ENCODE measurements at places on chromosomes 2 and 18.

DNA sequence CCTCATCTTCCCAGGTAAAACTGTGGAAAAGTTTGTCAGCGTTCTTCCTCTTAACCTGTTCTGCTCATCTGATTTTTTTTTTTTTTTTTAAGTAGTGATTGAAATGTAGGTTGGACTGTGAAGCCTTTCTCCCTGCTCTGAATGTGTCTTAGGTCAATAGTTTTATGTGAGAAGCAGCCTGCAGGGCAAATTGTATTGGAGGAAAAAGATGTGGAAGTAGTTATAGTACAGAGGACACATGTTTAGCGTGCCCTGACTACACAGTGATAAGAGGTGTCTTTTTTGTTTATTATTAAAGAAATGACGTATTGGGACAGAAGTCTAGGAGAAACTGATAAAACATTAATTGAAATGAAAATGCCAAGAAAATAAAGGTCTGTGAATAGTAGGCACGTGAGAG is 1.5 kb downstream of the MTA3 start:
- peak; percentile 12 for DNase-seq

GRCh38 chr2:67399144-67399543 is 2.0 kb downstream of the ETAA1 start:
- no peak for DNase-seq

DNA sequence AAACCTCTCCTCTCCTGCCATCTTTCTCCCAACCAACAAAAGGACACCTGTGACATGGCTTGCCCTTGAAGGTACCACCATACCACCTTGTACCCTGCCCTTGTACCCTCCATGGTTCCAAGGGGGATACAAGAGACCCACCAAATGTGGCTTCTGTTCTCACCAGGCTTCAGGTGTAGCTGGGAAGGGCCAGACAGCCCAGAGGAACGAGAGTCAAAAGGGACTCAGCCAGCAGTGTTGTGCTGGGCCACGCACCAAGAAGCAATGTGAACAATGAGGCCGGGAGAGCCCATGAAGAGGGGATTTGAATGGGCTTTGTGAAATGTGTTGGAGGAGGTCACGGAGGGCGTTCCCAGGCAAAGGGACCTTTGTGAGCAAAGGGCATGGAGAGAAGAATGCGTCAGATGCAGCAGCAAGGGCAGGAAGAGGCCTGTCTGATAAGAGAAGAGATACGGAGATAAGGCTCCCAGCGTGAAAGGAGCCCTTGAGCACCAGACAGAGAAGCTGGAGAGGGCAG is 48.6 kb downstream of the PLB1 start:
- DNase-seq: no peak

GRCh38 chr18:76167410-76167809 is 327.6 kb downstream of the ZNF516 start:
- no peak for DNase-seq

GRCh38 chr2:10914272-10914693 is 2.5 kb downstream of the KCNF1 start:
- DNase-seq: no peak

GRCh38 chr2:172233987-172234715 is 131.5 kb upstream of the DLX2 start:
- no peak for DNase-seq

DNA sequence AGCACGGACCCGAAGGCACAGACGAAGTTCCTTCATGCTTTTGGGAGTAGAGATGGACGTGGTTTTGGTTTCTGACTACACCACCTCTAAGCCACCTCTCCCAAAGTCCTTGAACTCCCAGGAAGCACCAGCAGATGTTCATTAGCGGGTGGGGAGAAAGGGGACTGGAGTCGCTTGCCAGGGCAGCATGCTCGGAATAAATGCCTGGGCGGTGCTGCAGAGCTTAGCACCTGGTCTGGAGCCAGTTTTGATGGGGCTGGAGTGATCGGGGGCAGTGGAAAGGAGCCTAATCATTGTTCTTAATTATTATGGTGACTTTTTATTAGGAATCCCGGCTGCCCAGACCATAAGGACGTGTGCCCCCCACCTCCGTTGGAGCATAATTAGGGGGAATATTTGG is 220.8 kb downstream of the TFCP2L1 start:
- DNase-seq: no peak

DNA sequence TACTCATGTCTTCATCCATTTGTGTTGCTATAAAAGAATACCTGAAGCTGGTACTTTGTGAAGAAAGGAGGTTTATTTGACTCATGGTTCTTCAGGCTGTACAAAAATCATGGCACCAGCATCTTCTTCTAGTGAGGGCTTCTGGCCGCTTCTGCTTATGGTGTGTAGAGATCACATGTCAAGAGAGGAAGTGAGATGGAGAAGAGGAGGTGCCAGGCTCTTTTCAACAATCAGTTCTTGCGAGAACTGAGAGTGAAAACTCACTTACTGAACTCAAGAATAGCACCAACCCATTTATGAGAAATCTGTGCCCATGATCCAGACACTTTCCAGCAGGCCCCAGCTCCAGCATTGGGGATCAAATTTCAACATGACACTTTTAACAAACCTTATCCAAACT is 30.0 kb upstream of the BARD1 start:
- DNase-seq: no peak

DNA sequence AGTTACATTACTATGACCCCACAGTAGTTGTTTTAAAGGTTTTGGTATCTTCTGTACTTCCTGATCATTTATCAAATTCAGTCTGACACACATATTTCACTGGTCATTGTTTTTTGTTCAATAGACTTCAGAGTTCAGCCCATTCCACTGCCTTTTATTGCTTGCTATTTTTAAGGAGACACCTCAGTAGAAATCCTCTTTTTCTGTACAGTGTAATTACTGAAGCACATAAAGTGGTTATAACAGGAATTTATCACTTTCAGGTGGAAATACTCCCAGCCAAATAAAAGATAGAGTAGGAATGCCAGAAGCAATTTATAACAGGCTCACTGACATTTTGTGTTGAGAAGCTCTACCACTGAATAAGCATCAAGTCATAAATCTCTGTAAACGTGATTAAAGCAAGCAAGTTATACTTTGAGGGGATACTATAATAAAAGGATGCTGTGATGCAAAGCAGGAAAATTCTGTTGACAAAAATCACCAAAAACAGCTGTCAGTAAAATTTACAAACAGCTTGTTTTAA is 6.6 kb upstream of the BARD1 start:
- no peak for DNase-seq

GRCh38 chr2:76567478-76567877 is 856.8 kb upstream of the GCFC2 start:
- DNase-seq: no peak

DNA sequence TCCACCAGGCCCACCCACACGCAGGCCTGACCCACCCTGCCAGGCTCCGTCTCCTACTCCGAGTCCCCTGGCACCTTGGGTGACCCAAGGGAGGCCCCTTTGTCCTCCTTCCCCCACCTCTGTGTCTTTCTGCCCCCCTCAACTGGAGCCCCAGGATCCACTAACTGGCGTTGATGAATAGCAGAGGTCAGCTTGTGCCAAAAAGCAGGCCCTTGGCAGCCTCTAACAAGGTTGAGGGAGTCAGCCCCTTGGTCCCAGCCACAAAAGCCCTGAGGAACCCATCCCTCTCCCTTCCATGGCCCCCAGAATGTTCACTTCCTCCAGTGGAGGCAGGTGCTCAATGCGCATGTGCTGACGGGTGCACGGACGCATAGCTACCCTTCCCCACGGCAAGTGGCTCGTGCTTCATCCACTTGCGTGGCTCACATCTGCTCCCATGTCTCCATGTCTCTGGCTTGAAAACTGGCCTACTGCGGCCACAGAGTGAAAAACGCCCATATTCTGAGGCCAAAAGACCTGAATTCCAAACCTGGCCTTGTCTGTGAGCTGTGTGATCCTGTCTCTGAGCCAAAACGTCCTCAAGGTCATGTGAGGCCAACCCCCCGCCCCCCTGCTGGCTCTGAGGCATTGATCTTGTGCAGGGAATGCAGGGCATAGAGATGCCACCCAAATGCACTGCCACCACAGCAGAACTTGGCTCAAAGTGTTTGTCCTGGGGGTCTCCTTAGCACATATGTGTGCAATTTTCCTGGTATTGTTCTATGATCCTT is 19.0 kb upstream of the PTMA start:
- DNase-seq: no peak

DNA sequence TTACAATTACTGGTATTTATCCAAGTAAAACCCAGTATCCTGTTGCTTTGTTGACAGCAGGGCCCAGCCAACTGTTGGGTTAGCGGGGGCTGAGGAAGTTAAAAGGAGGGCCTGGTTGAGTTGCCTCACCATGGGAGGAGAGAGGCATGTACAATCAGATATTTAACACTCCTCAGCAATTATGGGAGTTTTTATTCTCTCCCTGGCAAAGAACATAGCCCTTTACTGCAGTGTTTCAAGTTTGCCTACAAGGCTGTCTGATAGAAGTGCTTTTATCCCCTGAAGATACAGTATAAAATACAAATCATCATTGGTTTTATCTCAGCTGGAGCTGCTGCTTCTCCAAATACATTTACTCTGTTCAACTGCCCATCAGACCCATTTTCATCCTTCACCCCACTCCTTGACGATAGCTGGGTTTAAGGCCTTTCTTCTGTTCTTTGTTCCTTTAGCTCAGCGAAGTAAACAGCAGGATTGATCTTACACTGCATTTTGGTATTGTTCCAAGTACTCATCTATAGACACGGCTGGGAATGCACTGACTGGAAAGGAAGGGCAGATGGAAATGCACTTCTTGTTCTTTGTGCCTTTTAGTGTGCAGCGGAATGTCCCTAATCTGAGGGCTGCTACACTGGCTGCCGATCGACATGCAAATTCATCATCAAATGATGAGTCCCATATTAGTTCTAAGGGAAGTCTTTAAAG is 402.5 kb upstream of the SPRED2 start:
- DNase-seq: no peak

DNA sequence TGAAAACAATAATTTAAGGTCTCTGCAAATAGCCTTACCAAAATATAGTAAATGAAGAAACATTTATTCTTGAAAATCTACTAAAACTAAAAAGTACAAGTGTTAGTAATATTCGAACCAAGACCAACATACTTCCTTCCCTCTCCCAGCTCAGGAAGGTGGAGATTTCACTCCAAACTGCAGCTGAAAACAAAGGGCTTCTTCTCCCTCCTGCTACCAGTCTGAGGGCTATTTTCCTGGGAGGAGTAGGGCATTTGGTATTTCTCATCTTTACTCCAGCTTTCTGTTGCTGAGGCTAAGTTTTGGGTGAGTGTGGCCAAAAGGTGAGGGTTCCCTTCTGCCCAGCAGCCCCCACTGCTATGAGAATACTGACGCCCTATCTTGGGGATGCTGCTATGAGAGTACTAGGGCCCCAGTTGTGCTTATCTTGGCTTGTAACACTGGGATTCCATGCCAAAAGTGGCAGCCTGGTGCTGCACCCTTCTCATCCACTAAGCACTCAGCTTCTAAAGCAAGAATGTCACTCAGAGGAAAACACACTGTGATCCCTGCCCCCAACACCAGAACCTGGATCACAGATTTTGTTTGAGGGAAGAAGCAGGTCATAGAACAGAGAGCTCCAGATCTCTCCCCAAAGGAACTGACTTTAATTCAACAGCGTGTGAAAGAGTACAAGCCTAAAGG is 130.7 kb upstream of the KLF7 start:
- DNase-seq: no peak

GRCh38 chr18:62745089-62745751 is 29.9 kb downstream of the PHLPP1 start:
- DNase-seq: no peak

GRCh38 chr2:199751492-199752120 is 99.4 kb downstream of the FTCDNL1 start:
- no peak for DNase-seq

GRCh38 chr2:134232461-134232860 is 21.4 kb upstream of the MGAT5 start:
- no peak for DNase-seq

DNA sequence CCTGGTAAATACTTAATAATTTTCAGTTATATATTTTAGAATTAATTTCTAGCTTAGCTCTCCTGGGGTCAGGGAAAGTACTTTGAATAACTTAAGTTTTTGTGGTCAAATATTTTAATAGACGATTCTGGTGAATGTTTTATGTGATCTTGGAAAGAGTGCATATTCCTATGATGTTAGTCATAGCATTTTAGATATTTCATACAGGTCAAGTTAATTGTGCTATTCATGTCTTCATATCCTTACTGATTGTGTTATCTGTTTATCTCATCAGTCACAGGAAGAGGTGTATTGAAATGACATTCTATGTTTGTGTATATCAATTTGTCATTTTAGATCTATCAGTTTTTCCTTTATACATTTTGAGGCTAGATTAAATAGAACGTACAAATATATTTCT is 576.2 kb downstream of the CPS1 start:
- peak; percentile 83 for DNase-seq

DNA sequence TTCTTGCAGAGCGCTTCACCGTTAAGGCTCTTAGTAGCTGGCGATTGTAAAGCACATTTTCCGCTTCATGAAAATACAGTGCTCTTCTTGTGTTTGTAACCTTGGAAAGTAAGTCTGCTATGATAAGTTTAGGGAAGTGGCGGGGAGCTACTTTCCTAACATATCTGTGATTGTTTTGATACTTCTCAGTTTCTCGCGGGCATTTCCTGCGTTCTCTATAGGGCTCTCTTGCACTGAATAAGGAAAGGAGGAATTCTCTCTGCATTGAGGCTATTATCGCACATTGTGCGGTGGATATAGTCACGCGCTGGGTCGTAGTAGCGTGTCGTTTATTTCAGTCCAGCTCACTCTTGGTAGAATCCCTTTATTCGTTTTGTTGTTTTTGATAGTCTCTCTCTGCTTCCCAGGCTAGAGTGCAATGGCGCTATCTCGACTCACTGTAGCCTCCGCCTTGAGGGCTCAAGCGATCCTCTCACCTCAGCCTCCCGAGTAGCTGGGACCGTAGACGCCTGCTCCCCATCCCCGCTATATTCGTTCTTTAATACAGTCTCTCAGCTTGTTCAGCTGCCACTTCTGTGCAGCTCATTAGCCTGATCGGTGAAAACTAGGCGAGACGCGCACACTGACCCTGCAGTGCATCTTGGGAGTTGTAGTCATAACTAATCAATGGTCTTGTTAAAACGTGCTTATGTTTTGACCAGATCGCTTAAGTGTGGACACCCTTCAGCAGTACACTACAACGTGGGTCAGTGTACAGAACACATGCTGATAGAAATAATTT is 1.0 kb upstream of the PPP4R3B start:
- DNase-seq: peak; percentile 50

DNA sequence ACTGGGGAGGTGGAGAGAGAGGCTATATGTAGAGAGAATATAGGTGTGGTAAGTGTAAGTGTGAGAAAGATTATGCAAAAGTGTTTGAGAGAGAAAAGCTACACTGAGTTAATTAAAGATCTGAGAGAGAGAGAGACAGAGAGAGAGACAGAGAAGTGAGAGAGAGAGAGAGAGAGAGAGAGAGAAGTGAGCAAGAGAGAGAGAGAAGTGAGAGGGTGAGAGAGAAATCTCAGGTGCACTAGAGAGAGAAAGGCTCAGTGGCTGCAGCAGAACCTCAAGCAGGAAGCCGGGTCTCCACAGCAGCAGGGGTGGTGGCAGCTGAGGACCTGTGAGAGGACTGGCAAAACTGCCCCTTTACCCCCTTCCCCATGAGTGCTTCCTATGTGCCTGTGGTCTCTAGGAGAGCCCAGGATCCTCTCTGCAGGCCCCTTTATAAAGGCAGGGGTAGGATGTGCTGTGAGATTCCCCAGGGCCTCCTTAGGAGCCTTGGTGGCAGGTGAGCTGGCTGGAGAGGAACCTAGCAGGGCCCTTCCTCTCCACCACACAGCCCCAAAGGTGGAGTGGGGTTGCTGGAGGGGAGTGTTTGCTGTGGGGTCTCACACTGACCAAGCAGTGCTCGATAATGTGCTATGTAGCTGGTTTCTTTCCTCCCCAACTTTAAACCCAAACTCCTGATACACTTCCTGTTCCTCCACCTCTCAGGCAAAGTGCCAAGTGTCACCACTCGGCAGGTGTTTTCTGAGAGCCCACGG is 52.6 kb downstream of the SLC4A5 start:
- no peak for DNase-seq

All from iris pigment epithelial cell (primary cell).